ENCODE measurements at places on chromosomes 2 and 18. TPM values are rescaled to one million over a fixed set of nuclear protein-coding genes. Genes with fewer than 3 reads are reported as not detected.

DNA sequence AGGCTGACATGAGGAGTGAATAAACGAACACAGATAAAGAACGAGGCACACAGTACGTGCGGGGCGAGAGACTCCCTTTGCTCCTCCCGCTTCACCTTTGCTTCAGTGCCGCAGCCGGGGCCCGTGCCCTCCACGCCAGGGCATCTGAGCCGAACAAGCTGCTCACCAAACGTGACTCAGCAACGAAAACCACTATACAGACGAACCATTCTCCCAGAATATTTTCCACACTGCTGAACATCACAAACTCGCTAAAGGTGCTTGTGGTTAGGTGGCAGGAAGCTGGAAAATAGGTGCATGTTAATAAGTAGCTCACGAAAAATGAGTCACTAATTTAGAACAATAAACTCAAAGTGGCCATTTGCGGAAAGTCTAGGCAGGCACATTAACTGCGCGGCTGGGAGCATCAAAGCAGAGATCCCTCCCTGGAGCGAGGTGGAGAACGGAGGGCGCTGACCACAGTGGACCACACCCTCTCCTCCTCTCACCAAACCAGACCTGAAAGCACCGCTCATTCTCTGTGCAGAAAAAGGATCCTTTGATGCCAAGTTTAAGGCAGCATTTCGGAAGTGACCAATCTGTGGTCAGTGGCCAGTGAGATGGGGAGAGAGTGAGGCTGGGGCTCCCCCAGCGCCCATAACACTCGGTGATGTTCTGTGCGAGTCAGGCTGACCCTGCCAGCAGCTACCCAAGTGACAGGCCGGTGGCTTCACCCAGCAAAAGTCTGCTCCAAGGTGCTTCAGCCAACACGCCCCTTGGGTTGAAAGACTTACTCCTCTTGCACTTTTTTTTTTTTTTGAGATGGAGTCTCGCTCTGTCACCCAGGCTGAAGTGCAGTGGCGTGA lies 153.2 kb downstream of the HDAC4 start:
- DNase-seq, result peak; percentile 61

The MERTK gene
- 1.2 TPM for total RNA-seq

The CYP1B1 gene
- total RNA-seq, result 4.3 TPM

The LIPG gene
- 0.17 TPM for total RNA-seq

The GALNT13 gene
- not detected for total RNA-seq

The MAP3K19 gene
- total RNA-seq, result not detected

DNA sequence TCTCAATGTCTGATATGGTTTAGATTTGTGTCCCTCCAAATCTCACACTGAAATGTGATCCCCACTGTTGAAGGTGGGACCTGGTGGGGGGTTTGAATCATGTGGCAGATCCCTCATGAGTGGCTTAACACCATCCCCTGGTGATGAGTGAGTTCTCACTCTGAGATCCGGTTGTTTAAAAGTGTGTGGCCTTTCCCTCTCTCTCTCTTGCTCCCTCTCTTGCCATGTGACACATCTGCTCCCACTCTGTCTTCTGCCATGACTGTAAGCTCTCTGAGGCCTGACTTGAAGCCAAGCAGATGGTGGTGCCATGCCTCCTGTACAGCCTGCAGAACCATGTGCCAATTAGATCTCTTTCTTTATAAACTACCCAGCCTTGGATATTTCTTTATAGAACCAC lies 108.8 kb downstream of the RBMS1 start:
- DNase-seq, result no peak

DNA sequence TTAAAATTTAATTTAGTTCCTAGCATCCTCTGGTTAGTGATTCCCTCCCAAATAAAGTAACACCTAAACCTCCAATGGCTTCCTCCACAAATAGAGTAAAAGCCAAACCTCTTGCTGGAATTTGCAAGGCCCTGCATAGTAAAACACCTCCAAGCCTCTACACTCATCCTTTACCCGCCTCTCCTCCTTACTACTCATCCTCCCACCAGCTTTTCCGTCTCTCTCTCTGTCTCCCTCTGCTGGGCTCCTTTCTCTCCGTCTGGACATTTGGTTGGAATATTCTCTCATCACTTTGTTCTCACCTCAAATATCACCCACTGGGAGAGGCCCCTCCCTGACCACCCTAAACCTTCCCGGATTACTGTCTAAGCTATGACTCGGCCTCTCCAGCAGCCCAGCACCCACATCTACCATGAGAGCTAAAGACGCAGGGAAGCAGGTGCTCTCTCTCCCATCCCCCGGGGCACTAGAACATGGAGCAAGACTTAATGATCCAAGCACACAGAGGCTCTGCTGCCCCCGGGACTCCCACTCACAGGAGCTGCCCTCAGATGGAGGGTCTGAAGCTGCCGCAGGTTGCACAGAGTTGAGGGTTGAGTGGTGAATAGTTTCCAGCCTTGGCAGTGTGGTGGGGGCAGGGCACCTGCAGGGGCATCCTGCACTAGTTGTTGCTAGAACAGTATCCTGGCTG lies 167.2 kb downstream of the FBXO15 start:
- DNase-seq, result no peak

GRCh38 chr2:133273031-133273430 lies 295.2 kb downstream of the NCKAP5 start:
- DNase-seq, result no peak

The CD207 gene
- total RNA-seq, result not detected

- no peak for DNase-seq
Measured at GRCh38 chr2:37390777-37391176, 46.3 kb downstream of the QPCT start.

The CERKL gene
- total RNA-seq, result not detected

GRCh38 chr18:6719910-6720683 lies 9.4 kb upstream of the ARHGAP28 start:
- DNase-seq, result no peak

DNA sequence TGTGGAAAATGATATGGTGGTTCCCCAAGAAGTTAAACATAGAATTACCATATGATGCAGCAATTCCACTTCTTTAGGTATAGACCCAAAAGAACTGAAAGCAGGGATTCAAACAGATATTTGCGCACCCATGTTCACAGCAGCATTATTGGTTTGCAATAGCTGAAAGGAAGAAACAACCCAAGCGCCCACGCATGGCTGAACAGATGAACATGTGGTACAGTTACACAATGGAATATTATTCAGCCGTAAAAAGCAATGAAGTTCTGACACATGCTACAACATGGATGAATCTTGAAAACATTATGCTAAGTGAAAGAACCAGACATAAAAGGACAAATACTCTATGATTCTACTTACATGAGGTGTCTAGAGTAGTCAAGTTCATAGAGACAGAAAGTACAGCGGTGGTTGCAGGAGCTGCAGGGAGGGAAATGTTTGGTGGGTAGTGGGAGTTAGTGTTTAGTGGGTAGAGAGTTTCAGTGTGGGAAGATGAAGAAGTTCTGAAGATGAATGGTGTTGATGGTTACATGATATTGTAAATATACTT lies 26.7 kb upstream of the ASPRV1 start:
- peak; percentile 20 for DNase-seq

DNA sequence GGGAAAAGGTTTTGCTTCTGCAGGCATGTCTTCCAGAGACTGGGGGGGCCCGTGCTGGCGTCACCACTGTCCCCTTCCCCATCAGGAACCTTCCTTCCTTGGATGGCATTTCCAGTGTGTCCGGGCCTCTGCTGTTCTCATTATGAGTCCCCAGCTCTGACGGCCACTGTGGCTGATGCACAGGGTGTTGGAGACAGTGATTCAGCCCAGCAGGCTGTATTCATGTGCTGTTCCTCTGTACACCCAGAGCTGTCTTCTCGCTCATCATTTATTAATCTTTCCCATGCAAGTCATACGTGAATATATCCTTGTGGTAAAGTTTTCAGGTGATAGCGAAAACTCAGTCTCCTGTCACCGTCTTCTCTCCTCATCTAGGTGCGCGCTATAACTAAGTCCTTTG lies 57.7 kb downstream of the ASAP2 start:
- DNase-seq, result no peak

The ABCB11 gene
- total RNA-seq, result not detected

The CPS1 gene
- total RNA-seq, result 1.7 TPM

The TMEM198 gene
- total RNA-seq, result 4.4 TPM

DNA sequence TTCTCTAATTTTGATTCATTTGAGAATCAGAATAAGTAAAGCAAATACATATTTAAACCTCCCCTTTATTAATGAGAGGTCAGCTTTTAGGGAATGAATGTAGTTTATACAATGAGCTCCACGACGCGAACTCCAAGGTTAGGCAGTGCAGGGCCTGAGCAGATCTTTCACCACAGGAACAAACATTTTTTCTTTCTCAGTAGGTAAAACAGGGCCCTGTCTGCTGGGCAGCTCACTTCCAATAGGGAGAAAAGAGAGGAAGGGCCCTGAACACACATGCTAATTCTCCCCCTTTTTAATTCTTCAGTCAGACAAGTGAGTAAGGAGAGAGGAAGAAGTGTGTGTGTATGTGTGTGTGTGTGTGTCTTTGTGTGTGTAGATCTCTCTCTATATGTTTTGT lies 682.4 kb upstream of the TMEFF2 start:
- DNase-seq, result no peak

- no peak for DNase-seq
Measured at GRCh38 chr2:1504311-1504750, 91.1 kb downstream of the TPO start.

The POTEE gene
- 0.56 TPM for total RNA-seq

The TP53I3 gene
- 0.94 TPM for total RNA-seq

The CFAP221 gene
- total RNA-seq, result not detected

GRCh38 chr18:11073971-11074370 lies 75.4 kb downstream of the PIEZO2 start:
- DNase-seq, result no peak

The SLC9A2 gene
- not detected for total RNA-seq

GRCh38 chr2:234091432-234091879 lies 41.0 kb downstream of the SPP2 start:
- no peak for DNase-seq

The SETBP1 gene
- total RNA-seq, result 6.7 TPM

The MEIS1 gene
- total RNA-seq, result not detected

The CNTNAP5 gene
- total RNA-seq, result not detected

- no peak for DNase-seq
Measured at GRCh38 chr2:13015532-13016320, 299.0 kb downstream of the TRIB2 start.

- no peak for DNase-seq
Measured at GRCh38 chr18:45462179-45462578, 153.1 kb upstream of the SLC14A2 start.

DNA sequence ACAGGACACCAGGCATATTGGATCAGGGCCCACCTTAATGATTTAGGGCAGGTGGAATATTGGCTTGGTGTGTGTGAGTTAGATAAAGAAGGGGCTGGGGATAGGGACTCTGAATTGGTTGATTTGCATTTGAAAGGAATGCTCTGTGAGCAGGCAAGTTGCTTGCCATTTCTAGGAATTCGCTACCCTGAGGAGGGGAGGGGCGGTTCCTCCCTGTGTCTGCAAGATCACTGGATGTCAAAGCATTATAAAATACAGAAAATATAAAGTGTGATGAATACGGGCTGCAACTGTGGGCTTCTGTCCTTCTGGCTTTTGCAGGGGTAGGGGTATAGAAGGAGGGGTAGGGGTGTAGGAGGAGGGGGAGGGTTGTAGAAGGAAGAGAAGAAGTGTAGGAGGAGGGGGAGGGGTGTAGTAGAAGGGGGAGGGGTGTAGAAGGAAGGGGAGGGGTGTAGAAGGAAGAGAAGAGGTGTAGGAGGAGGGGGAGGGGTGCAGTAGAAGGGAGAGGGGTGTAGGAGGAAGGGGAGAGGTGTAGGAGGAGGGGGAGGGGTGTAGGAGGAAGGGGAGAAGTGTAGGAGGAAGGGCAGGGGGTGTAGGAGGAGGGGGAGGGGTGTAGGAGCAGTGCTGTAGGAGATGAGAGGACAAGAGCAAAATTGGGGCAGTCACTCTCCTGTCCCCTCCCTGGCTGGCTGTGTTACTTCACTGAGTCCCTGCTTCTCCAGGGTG lies 238.0 kb upstream of the COPS8 start:
- no peak for DNase-seq

GRCh38 chr2:101479328-101479727 lies 4.4 kb upstream of the RFX8 start:
- no peak for DNase-seq

DNA sequence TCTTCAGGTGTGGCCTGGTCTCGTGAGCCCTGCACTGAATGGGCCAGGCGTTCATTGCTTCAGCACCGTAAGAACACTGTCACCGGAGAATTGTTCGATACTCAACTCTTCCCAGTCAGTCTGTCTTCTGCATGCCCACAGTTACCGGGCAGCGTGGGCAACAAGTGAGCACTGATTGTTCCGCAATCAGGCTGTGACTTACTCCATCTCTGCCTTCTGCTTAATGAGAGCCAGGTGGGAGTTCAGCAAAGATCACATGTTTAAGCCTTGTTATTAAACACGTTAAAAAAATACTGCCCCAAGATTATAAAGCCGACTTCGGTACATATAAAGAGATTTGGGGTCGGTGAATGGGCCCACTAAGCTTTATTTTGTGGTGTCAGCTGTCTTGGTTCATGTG lies 3.7 kb downstream of the STEAP3 start:
- DNase-seq, result no peak

The SPATS2L gene
- 25.4 TPM for total RNA-seq

The DSG1 gene
- not detected for total RNA-seq

The MYOM1 gene
- 1.2 TPM for total RNA-seq

The WNT6 gene
- total RNA-seq, result 0.40 TPM

The NHEJ1 gene
- 17.7 TPM for total RNA-seq

DNA sequence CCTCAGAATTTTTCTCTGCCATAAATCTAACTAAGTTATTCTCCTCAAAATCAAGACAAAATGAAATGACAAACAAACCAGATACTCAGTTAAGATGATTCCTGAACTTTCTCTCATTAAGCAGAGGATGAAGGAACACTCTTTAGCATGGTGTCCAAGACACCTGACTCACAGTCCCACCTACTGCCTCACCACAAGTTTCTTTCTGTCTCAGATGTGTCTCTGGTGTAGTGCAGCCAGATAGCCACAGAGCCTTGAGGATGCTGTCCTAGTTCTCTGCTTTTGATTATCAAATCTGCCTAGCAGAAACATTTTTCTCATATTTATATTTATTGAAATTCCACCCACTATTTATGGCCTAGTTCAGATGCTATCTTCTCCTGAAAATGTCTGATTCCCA lies 103.6 kb upstream of the TMEM200C start:
- no peak for DNase-seq

DNA sequence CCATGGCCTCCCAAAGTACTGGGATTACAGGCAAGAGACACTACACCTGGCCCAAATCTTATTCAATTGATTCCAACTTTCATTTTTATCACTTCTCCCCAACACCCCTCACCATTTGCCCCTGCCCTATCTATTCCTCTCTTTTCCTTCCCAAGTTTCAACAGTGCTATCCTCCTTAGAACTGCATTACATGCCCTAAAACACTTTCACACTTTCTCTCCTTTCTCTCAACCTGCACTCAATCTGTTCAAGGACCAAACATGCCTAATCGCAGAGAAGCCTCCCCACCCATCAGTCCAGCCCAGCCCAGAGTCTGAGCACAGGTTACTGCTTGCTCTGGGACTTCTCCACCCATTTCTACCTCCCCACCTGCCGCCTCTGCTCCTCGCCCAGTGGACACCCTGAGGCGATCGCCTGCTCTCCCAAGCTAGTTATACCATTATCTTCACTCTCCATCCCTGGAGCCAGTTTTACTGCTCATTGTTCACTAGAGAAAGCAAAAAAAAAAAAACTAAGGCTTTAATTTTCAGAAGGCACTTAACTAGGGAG lies 23.7 kb upstream of the DSG1 start:
- no peak for DNase-seq

GRCh38 chr2:29731948-29732347 lies 189.4 kb downstream of the ALK start:
- DNase-seq, result no peak

- DNase-seq, result no peak
Measured at GRCh38 chr2:48088994-48089393, 182.7 kb upstream of the FBXO11 start.

GRCh38 chr2:144513388-144514101 lies 6.4 kb downstream of the ZEB2 start:
- DNase-seq, result no peak

GRCh38 chr18:74463254-74463653 lies 6.1 kb upstream of the DIPK1C start:
- no peak for DNase-seq
